LoVo (cell line): ENCODE measurements at places on chromosomes 11 and 22.

DNA sequence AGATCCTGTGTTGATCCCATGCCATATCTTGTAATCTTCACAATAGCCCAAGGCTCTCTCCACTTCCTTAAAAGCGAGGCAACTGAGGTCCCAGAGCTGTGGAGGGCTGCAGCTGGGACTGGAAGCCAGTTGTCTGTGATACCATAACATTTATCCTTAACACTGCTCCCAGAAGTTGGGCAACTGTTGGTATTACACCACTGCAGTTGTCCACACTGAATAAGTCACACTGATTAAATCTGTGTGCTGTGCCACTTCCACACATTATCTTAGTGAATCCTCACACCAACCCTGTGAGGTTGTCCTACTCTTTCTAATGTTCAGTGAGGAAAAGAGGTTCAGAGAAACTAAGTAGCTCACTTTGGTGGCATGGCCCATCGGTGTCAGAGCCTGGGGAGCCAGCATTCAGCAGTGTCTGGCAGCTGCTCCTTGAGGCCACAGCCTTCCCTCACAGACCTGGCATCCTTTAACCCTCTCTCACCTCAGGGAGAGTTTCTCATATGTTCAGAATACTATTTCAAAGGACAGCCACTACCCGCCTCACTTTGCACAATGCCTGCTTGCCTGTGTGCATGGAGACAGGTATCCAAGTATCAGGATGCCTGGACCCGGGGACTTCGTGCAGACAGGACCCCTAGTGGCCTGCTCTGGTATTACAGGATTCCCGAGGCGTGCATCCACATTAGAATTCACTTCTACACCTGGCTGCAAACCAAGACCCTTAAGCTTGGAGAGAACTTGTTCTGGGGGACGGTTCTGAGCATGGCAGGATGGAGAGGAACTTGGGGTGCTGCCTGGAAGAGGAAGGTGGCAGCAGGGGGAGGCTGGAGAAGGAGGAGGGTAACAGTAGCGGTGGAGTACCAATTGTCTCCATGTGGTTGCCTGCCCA, 221.9 kb upstream of the TBCEL start:
- peak; percentile 61 for DNase-seq

- no peak for DNase-seq
Observed at GRCh38 chr11:69392104-69392653, 89.3 kb upstream of the LINC01488 start.

DNA sequence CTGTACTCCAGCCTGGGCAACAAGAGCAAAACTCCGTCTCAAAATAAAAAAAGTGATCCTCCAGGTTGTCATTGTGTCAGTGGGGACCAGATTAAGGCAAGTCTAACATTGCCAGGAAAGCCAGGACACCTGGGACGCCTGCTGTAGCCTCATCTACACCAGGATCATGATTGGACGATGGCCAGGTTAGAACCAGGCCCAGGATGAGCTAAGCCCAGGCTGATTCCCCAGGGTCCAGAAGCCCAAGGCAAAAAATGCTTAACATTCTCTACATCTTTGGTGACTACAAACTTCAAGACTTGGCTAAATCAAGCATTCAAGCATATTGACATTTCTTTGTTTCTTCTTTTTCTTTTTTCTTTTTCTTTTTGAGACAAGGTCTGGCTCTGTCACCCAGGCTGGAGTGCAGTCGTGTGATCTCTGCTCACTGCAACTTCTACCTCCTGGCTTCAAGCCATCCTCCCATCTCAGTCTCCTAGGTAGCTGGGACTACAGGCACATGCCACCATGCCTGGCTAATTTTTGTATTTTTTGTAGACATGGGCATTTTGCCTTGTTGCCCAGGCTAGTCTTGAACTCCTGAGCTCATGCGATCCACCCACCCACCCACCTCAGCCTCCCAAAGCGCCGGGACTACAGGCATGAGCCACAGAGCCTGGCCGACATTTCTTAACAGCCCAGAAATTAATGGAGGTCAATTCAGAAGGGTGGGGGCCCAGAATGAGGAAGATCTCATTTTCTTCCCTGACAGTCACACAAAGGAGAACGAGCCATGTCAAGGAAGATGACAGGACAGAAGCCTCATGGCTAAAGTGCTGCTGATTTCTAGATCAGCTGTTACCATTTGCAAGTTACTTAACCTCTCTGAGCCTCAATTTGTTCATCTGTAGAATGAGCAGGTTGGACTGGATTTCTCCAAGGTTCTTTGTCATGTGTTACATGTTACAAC, 12.5 kb upstream of the PTPRJ start:
- DNase-seq, result no peak

DNA sequence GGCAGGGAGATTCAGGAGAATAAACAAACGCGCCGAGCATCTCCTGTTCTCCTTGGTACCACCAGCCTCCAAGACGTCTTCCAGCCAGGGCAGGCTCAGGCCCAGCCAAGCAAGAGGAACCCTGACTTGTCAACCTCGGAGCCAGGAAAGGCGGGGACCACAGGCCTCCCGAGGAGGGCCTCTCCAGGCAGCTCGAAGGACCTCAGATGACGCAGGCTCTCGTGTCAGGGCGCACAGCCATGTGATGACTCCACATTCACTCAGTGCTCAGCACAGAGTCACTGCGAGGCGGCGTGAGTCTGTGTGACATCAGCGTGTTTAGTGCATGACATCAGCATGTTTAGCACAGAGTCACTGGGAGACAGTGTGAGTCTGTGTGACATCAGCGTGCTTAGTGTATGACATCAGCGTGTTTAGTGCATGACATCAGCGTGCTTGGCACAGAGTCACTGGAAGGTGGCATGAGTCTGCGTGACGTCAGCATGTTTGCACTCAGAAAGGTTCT, 241.4 kb downstream of the BRD1 start:
- no peak for DNase-seq

DNA sequence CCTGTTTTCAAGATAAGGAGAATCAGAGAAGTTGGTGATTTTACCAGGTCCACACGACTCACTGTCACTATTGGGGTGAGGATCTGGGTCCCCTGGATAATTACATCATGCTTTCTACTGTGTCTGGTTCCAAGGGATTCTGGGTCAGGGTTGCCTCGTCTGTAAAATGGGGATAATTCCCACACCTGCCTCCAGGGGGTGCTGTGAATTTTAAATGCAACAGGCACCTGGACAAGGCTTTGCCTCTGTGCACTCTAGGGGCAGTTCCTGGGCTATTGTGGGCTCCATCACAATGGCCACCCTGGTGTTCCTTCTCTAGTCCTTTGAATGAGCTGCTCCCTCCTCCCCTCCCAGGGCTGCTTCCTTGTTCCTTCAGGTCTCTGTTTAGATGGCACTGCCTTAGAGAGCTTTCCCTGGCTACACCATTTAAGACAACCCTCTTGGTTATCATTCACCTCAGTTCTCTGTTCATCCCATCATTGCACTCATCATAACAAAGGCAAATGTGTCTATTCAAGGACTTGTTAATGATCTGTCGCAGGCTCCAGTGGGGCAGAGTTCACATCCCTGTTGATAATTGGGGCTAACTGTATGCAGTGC, 178.6 kb downstream of the MIAT start:
- peak; percentile 5 for DNase-seq

DNA sequence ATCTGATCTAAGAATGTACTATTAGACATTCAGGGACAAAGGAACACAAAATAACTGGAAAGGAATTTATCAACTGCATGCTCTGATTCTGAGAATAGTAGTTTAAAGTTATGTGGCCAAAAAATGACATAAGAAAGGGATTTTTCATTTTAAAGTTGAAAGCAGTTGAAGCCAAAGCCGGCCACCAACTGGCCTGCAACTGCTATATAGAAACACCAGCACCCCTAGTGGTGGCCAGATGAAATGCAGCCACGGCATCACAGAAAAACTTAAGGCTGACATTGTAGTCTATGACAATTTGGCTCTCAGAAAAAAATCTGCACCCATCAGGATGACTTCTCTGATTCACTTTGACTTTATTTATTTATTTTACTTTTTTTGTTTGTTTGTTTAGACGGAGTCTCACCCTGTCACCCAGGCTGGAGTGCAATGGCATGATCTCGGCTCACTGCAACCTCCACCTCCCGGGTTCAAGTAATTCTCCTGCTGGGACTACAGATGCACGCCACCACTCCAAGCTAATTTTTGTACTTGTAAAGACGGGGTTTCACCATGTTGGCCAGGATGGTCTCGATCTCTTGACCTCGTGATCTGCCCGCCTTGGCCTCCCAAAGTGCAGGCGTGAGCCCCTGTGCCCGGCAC, 59.2 kb downstream of the SLC35F2 start:
- DNase-seq, result peak; percentile 68

GRCh38 chr11:119830400-119830799, 101.4 kb upstream of the NECTIN1 start:
- DNase-seq, result no peak
